SW 1271 (cell line): ENCODE measurements at places on chromosomes 5 and 9.

GRCh38 chr9:122975196-122975595 lies 34.4 kb downstream of the RABGAP1 start:
- no peak for DNase-seq

- DNase-seq: no peak
These were observed 53.9 kb downstream of the AHRR start for GRCh38 chr5:375336-375920.

DNA sequence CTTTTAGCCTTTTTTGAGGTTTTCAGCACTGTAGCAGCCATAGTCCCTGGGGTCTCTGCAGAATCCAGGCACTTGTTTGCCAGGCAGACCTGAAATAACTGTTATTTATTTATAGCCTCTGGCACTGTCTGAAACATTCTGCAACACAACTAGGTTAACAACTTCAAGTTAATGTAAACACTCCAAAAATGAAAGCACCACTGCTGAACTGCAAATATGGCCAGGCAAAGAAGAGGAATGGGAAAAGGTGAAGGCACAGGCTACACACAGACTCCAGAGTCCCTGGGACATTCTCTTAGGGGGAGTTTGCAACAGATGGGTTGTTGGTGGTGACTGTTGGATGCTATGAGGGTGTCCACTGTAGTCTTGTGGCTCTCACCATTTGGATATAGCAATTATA lies 369.0 kb downstream of the MAT2B start:
- DNase-seq: no peak

DNA sequence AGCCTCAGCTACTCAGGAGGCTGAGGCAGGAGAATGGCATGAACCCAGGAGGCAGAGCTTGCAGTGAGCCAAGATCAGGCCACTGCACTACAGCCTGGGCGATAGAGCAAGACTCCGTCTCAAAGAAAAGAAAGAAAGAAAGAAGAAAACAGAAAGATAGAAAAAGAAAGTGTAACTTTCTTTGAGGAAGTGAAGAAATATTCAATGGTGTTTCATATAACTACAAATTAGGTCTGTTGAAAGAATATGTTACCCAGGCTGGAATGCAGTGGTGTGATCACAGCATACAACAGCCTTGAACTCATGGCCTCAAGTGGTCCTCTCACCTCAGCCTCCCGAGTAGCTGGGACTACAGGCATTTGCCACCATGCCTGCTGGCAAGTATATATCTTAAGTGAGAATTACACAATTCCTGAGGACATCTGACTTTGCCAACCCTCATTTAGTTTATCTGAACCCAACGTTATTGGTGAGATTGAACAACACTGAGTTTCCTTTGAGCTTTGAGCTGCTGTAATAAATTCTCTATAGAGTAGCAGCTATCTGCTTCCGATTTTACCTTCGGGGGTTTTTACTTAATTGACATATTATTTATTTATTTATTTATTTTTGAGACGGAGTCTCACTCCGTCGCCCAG lies 2.0 kb upstream of the FAF2 start:
- DNase-seq: no peak

GRCh38 chr9:71361357-71361756 lies 239.9 kb upstream of the TRPM3 start:
- no peak for DNase-seq

DNA sequence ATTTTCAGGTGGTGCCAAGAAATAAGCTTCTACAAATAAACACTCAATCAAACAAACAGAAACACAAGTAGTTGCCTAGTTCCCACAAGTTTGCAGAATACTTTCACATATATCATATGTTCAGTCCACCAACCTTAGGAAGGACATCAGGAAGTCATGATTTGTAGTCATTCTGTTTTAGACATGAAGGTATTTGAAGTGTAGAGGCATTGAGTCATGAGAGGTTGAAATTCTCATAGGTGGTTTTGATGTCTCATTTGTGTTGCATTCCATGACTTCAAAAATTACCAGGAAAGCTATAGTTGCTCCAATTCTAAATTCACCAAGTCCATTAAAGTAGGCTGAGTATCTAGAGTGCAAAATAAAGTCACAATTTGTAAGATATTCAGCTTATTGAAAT lies 159.0 kb downstream of the KCTD16 start:
- no peak for DNase-seq
